Activated CD4-positive, alpha-beta T cell treated with anti-CD3 and anti-CD28 coated beads, Interleukin-2, amount 10 ng/mL, durations not matched to agents 7 days and 5 days (primary cell): ENCODE measurements at places on chromosomes 2 and 18. TPM values are rescaled to one million over a fixed set of nuclear protein-coding genes. Genes with fewer than 3 reads are reported as not detected.

BZW1 gene
- total RNA-seq = 201 TPM

RDH14 gene
- 13.3 TPM for total RNA-seq

KIAA2012 gene
- total RNA-seq = not detected

TUBA4A gene
- total RNA-seq = 339 TPM

PXDN gene
- total RNA-seq = 0.20 TPM

SERPINB12 gene
- total RNA-seq = not detected

ASPRV1 gene
- total RNA-seq = 0.99 TPM

FAM237A gene
- total RNA-seq = not detected

MYO7B gene
- total RNA-seq = 0.69 TPM
